ENCODE measurements at places on chromosomes 1 and 21.

- DNase-seq: no peak
Measured at GRCh38 chr1:205970486-205970885, 27.2 kb upstream of the SLC26A9 start.

DNA sequence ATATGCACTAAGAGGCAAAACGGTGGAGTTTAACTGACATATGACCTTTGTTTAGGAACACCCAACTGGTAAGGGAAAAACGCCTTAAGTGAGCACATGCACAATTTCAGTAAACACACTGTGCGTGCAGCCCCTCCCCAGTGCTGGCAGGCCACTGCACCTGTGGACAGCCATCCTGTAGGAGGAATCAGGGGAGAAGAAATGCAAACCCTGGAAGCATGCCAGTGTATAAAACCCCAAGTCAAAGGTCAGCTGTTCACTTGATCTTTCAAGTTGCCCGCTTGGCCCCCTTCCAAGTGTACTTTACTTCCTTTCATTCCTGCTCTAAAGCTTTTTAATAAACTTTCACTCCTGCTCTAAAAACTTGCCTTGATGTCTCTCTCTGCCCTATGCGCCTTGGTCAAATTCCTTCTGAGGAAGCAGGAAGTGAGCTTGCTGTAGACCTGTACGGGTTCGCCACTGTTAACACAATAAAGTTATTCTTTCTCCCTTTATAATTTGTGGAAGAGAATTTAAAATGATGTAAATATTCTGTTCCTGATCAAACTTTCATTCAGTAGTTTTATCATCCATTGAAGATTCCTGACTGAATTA is 31.8 kb downstream of the USP25 start:
- peak; percentile 32 for DNase-seq

DNA sequence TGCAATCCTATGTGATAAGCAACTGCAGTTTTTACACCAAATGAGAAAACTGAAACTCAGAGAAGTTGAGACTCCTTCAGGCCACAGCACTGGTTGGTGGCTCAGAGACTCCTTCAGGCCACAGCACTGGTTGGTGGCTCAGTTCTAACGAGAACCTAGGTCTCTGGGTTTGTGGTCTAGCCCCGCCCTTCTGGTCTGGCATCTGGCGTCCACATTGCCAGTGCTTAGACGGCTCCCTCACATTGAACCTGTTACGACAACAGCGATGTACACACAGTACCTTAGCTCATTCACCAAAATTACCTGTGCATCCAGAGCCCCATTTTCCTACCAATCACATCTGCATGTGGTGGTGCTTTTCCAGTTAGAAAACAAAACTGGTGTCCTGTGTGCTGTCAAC is 66.1 kb downstream of the NID1 start:
- DNase-seq: no peak

DNA sequence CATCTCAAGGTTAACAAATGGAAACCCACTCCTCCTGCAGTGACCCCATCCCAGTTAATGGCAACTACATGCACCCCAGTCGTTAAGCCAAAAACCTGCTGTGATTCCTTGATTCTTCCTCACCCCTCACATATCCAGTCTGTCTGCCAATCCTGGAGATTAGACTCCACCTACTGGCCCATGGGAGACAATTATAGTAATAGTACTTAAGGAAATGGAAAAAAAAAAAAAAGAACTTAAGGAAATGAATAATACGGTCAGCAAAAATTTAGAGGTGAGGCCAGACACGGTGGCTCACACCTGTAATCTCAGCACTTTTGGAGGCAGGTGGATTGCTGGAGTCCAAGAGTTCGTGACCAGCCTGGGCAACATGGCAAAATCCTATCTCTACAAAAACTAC is 7.0 kb downstream of the NOL9 start:
- DNase-seq: no peak

GRCh38 chr1:10738061-10739058 is 58.1 kb downstream of the CASZ1 start:
- no peak for DNase-seq

DNA sequence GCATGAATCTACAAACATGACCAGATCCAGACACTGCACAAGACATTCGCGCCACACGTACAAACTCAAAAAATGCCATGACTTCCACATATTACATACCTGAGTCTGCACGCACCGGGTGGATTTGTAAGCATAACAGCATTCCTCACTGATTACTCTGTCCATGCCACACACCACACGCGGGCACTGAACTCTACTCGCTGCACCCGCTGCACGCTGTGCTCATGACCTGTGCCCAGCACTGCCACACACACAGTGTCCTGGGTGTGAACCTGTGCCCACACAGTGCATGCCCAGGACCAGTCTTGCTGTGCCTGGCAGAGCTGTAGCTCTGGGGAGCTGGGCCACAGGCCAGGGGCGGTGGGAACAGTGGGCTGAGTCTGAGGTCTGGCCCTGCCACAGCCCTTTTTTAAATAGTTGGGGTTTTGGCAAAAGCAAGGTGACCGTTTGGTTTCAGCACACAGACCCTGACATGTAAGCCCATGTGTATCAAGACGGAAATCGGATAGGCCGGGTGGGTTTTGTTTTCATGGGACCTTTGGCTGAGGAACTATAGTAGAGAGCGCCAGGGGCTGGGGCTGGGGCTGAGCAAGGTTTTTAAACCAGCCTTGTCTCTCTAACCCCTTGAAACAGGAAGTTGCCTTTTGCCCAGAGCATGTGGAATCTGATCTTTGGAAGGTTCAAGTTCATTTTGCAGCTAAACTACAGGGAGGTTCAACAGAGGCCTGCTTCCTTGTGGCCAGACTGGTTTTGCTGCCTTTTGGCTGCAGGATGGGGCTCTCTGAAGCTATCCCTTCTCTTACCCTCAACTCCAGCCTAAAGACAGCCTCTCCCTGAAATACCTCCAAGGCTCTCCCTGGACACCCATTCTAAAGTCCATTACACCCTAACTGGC is 12.3 kb upstream of the GOLT1A start:
- DNase-seq: no peak

DNA sequence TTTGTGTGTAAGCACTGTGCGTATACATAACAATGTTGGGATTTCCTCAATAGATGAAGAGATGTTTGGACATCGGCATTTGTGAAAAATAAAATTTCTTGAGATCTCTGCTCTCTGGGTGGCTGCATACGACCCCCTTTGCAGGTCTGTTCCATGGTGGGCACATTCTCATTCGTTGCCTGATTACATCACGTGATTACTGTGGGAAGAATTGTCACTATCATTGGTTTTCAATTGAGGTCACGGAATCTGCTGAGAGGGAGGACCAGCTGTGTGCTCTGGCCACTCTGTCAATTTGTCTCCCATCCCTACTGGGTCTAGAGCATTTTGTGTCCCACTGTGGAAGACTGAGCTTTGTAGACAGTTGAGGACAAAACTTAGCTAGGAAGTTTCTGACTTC is 81.8 kb downstream of the DISC1 start:
- no peak for DNase-seq

DNA sequence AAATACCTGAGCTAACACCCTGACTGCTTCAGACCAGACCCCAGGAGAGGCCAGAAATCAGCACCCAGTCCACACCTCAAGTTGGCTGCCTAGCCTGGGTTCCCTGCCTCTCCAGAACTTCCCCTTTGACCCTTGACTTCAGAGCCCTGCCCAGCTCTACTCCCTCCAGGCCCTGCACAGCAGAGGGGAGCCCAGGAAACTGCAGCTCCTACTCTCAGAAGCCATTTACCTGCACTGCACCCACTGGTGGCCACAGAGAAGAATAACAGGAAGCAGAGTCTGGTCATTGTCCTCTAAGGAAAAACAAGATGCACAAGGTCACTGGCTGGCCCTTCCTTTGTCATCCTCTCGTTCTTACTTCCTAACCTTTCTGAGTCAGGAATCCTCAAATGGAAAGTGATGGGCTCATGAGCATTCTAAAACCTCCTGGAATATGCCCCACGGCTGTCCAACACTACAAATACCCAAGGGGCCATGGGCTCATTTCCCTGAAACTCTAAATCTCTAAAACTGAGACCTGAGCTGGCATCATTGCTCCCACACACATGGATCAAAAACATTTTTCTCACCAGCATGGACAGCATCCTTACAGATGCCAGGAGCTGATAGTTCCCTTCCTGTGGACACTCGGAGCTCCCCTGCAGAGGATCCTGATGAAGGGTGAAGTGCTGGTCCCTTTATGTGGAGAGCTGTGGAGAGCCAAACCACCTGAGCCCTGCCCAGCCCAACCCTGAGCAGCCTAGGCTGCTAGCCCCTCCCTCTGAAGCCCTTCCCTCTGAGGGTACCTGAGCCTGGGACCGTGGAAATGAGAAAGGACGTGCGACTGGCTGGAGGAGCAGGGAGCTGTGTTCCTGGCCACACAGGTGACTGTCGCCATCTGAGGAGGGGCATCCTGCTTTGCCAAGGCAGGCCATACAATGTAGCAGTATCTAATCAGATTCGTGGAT is at the start of gene ITLN2:
Gene ITLN2, minus strand, starts transcription at position 652 of the 947 bp plus-strand sequence. Its CDS starts 68 bp downstream, at position 584.
- no peak for DNase-seq

DNA sequence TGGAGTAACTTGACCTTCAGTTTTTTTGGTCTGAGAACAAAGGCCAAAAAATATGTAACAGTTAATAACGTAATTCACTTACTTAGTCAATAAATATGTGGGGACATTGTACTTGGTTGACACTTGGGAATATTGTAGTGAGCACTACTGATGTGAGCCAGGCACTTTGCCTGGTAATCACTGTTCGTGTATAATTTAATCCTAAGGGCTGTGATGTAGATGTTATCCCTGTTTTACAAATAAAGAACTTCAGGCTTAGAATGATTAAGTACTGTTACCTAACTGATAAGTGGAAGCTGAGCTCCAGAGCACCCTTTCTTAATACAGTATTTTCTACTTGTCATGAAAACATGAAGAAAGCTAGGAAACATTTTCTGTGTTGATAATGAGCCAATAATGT is 28.0 kb downstream of the PTBP2 start:
- DNase-seq: no peak

DNA sequence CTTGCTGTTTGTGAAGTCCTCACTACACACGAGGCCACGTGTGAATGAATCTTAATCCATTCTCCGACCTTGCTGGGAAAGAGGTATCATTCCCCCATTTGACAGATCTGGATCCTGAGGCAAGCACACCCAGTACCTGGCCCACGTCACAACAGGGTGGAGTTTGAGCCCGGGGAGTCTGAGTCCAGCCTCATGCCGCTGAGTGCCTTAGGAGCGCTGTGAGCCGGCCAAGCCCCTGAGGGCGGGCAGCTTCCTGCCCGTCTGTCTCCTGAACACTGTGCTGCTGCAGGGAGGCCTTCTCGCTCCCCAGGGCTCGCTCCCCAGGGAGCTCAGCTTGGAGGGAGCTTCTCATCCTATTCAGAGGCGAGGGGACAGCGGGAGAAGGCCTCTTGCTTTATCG is 29.7 kb downstream of the SLC45A1 start:
- DNase-seq: no peak

GRCh38 chr1:76989976-76990375 is 122.7 kb downstream of the ST6GALNAC5 start:
- DNase-seq: no peak

DNA sequence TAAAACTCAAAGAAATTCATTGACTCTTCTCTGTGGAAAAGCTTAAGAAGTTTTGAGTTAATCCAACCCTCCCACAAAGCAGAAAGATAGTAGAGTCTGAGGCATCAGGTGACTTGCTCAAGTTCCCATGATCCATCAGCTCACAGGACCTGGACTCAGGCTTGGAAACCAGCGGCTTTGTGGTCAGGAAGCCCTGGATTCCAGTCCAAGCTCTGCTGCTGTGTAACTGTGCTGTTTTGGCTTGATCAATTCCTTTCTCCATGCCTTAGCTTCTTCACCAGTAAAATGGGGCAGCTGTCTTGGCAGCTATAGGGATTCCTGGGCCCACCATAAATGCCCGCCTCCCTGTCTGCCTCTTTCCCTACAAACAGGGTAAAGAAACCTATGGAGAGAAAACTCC is 180.2 kb downstream of the HIVEP3 start:
- no peak for DNase-seq

DNA sequence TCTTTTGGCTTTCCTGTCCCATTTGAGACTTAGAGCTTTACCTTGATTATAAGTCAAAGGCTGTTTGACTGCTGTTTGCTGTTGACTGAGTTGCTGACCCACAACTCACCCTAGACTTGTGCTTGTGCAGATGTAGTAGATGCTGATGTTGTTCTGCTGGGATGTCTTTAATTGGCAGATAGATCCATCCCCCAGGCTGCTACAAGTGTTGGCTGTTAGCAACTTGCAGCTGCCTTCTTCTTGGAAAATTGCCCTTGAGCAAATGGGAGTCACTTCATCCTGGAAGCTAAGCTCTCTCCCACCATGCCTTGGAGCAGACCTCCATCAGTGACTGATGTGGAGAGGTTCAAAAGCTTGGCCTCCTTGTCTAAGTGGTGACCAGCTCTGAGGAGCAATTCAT is 139.3 kb upstream of the KIAA0040 start:
- DNase-seq: no peak

DNA sequence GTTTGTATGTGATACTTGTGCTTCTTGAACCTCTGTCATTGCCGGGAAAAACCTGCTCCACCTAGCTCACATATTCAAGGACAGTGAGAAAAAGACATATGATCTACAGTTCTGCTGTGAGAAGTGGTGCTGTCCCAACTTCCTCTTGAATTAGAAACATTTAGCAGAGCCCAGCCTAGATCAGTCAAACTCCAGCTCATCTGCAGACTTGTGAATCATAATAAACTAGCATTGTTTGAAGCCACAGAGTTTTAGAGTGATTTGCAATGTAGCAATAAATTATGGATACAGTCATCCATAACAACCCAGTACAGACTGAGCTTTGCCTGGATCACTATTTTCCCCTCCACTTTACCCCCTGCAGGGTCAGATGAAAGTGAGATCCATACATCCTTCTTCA is 497.8 kb downstream of the PLA2G4A start:
- no peak for DNase-seq

DNA sequence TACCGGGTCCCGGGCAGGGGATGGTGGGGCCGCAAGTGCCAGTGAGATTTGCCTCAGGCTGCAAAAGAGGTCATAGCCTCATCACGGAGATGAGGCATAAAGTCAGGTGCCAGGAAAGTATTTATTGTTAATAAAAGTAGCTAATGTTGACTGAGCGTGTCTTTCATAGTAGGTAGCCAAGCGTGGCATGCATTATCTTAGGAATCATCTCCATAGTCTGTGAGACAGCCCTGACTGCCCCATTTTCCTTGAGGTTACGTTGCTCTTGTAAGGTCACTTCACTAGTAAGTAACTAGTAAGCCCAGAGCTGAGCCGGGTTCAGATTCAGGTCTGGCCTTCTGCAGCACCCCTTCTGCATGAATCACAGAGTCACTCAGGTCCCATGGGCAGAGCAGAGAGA is 174.2 kb downstream of the CAMTA1 start:
- no peak for DNase-seq

- no peak for DNase-seq
Measured at GRCh38 chr1:102578804-102579203, 529.5 kb downstream of the COL11A1 start.

GRCh38 chr1:175877939-175878737 is 134.7 kb upstream of the TNR start:
- DNase-seq: peak; percentile 72

Data from substantia nigra (tissue), 51 donors.